ENCODE measurements at places on chromosomes 6 and 20.

- no peak for DNase-seq
Measured at GRCh38 chr6:16979677-16980370, 122.0 kb upstream of the STMND1 start.

DNA sequence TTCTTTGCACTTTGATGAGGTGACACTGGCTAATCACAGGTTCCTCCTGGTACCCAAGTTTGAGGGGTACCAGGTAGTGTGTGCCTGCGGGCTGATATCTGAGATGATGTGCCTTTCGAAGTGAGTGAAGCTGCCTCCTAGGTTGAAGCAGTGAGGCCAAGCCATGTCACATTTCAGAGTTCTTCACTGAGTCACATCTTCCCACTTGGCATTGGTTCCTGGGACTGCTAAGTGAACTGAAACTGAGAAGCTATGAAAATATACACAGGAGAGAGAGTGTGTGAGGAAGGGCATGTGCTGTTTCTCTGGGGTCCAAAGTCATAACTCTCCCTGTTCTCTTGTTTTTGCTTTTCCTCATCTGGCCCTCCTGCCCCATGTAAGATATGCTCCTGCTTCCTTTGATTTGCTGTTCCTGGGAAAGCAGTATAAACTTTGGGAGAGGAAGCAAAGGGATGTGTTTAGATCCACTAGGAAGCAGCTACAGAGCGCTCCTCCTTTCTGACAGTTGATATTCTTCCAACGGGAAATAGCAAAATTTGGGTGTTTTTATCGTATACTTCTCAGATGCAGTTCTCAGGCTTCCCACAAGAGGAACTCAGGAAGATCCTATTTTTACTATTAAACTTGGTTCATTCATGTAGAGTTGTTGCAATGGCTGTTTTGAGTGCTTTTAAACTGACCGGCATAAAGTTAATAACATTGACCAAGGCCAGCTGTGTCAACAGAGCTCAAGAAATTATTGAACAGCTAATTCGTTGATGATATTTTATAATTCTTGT is 153.7 kb downstream of the MOXD1 start:
- DNase-seq = no peak

GRCh38 chr6:150717419-150717818 is 117.7 kb downstream of the PLEKHG1 start:
- peak; percentile 60 for DNase-seq

DNA sequence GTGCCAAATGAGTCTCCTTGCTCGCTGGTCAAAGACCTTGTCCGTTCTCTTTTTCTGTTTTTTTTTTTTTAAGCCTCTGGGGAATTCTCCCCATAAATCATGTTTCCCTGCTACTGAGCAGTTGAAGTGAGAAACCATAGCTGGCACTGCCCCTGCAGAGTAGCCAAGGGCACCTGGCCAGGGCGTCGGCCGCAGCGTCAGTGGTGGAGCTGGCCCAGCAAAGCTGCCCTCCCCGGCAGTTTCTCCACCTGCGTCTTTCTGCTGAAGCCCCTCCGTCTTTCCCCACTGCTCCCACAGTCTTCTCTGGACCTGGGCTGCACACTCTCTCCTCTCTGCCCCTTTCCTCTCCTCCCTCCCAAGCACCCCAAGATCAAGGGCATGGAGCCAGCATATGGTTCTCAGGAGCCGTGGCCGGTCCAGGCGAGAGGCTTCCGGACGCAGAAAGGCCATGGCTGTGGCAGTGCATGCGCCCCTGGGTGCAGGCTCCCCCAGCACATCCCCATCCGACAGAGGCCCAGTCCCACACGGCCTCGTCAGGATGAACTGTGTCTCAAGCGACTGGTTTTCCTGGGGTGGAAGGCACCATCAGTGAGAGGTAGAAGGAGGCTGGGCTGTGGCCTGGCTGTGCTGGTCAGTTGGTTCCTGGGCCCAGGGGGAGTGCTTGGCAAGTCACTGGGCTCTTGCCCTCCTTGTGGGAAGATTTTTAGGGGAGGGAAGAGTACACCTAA is 218.1 kb downstream of the ERMARD start:
- no peak for DNase-seq

DNA sequence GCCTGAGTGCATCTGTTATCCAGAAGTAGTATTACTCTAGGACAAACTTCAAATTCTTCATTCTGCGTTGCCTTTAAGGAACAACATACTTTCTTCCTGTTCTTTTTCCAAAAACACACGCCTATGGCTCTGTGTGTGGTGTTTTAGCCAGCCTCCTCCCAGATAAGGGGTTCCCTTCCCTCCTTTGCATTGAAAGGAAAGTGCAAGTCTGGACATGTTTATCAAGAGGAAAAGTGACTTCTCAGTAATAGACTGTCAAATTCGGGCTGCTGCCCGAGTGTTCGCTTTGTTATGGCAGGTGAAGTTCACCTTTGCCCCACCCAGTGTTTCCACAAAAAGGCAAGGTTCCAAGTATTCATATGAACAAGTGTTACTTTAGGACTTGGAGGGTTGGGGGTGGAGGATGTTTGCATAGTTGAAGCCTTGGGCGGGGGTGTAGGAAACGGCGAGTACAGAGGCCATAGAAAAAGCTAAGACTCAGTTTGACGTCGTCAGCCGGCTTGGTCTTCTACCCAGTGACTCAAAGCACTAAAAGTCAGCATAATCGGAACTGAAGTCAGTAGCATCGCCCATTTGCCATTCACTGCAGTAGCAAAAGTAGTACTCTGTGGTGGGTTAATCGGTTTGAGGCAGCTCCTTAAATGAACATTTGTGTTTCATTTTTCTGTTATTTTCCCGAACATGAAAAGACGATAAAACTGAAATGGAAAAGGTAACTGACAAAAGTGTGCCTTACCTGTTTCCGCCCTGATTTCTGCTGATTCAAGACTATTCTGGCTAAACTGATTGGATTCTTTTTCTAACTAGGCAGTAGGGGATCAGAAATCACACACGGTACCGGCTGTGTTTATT is 12.5 kb downstream of the PRDM1 start:
- no peak for DNase-seq

- DNase-seq = no peak
Measured at GRCh38 chr6:15475261-15475660, 187.6 kb downstream of the DTNBP1 start.

- DNase-seq = peak; percentile 48
Measured at GRCh38 chr20:23082846-23083552, 3.1 kb downstream of the CD93 start.

- DNase-seq = no peak
Measured at GRCh38 chr20:9966966-9967365, 67.8 kb upstream of the ANKEF1 start.
